Activated CD4-positive, alpha-beta T cell treated with anti-CD3 and anti-CD28 coated beads for 36 hours (primary cell): ENCODE measurements at places on chromosomes 11 and 22. TPM values are rescaled to one million over a fixed set of nuclear protein-coding genes. Genes with fewer than 3 reads are reported as not detected.

The HTR3B gene
- total RNA-seq: not detected

DNA sequence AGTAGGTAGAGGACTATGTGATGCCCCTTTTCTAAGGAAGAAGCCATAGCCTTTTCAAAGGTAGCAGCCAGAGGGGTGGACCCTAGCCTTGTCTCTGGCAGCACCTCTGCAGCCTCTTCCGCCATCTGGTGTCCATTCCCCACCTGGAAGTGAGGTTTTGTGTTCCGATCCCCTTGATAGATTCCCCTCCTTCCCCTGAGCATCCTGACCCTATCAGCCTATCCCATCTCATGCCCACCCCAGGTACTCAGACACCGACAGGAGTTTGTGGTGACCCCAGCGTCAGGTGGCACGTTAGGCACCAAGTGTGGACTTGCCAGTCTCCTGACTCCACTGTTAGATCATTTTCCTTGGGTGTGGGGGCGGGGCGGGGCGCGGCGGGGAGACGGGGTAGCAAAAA is 398 bp upstream of the FAM89B start:
- H3K4me3 ChIP-seq: peak overlapping the region; percentile 97
- peaks cover 50% of the 10 kb centered on the region for H3K4me1 ChIP-seq
- DNase-seq: no peak
- H3K27ac ChIP-seq: peak overlapping the region; percentile 89

- no peaks in the 10 kb centered on the region for H3K27me3 ChIP-seq
- DNase-seq: peak; percentile 11
- no peaks in the 10 kb centered on the region for H3K36me3 ChIP-seq
- H3K4me3 ChIP-seq: no peak overlapping the region
- no peaks in the 10 kb centered on the region for H3K4me1 ChIP-seq
Measured at GRCh38 chr11:40306938-40307548, 1152.4 kb downstream of the LRRC4C start.

DNA sequence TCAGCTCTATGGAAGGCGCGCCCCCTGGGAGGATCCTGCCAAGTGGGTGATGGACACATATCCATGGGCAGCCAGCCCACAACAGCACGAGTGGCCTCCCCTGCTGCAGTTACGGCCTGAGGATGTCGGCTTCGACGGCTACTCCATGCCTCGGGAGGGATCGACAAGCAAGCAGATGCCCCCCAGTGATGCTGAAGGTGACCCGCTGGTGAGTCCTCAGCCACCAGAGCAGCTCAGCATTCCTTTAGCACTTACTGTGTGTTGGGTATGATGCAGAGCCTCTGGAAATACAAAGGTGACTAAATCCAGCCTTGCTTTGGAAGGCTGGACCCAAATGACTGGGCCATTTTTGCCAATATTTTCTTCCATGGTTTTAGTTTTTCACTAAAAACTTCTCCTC is 45.7 kb downstream of the DBX1 start:
- H3K4me1 ChIP-seq: peaks cover 7% of the 10 kb centered on the region
- no peak overlapping the region for H3K27ac ChIP-seq
- no peak overlapping the region for H3K4me3 ChIP-seq
- H3K27me3 ChIP-seq: peaks cover 15% of the 10 kb centered on the region
- DNase-seq: no peak
- H3K36me3 ChIP-seq: no peaks in the 10 kb centered on the region

The RFPL3 gene
- not detected for total RNA-seq

- H3K27ac ChIP-seq: no peak overlapping the region
- H3K4me3 ChIP-seq: no peak overlapping the region
- peaks cover 45% of the 10 kb centered on the region for H3K4me1 ChIP-seq
- no peaks in the 10 kb centered on the region for H3K27me3 ChIP-seq
- no peak for DNase-seq
Measured at GRCh38 chr11:122773781-122774266, 64.5 kb upstream of the CRTAM start.

GRCh38 chr11:66815646-66816045 is 27.6 kb upstream of the RCE1 start:
- no peaks in the 10 kb centered on the region for H3K36me3 ChIP-seq
- DNase-seq: no peak
- peaks cover 5% of the 10 kb centered on the region for H3K4me1 ChIP-seq
- H3K27ac ChIP-seq: no peak overlapping the region
